ENCODE measurements at places on chromosomes 16 and 17. TPM values are rescaled to one million over a fixed set of nuclear protein-coding genes. Genes with fewer than 3 reads are reported as not detected.

The CDRT15 gene
- not detected for total RNA-seq

DNA sequence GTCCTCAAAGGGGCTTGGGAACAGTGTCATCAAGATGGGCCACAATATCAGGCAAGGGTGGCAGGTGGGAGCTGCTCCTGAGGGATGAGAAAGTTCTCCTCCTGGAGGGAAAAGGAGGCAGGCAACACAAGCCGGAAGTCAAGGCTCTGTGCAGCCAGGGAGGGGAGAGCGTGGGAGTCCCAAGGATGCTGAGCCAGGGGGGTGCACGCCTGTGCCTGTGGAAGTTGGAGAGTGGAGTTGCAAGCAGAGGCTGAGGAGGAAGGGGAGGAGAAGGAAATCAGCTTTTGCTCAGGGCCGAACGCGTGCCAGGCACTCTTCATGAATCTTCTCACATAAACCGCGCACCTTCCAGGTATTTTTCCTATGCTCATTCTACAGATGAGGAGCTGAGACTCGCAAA lies 7.4 kb upstream of the SLC13A2 start:
- DNase-seq = no peak

DNA sequence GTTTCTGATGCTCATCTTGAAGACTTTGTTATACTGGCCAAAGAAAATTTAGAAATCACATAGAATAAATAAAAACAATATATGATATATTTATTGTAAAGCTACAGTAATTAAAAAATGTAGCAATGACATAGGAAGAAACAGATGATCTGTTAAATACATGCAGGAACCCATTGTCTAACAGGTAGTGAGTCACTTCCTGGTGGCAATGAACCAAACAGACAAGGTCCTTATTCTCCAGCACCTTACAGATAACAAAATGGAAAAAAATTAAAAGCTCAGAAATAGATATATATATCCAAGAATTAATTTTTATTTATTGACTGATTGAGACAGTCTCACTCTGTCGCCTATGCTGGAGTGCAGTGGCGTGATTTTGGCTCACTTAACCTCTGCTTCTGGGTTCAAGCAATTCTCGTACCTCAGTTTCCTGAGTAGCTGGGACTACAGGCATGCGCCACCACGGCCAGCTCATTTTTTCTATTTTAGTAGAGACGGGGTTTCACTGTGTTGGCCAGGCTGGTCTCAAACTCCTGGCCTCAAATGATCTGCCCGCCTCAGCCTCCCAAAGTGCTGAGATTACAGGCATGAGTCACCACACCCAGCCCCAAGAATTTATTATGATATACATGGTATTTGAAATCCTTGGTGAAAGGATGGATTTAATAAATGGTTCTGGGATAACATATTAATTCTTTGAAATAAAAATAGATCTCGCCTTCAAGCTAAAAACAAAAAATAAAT lies 7.5 kb downstream of the NETO2 start:
- DNase-seq = no peak

- no peak for DNase-seq
Observed at GRCh38 chr16:81165411-81166097, 69.4 kb upstream of the GCSH start.

Data from neural crest cell (in vitro differentiated cells).